Stimulated activated CD4-positive, alpha-beta T cell treated with anti-CD3 and anti-CD28 coated beads, Interleukin-12 subunit alpha, Interleukin-12 subunit beta, amount 100 ng/mL, for 4 hours (primary cell): ENCODE measurements at places on chromosomes 4 and X.

GRCh38 chr4:69775321-69775867 lies 15.0 kb upstream of the SULT1B1 start:
- no peak for DNase-seq

DNA sequence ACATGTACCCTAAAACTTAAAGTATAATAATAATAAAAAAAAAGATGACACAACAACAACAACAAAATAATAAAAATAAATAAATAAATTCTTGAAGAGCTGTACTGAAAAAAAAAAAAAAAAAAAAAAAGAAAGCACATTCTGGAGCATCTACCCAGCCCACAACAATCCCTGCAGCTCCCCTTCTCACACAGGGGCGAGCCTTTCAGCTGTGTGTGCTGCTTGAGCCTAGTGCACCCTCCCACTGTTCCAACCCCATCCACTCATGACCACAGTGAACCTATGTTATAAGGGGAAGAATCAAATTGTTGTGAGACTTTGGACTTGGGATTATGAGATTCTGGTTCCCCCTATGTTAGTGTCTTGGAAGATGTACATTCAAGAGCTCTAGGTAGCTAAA lies 161.5 kb upstream of the JADE1 start:
- DNase-seq = no peak

GRCh38 chr4:162535121-162535520 lies 371.3 kb upstream of the FSTL5 start:
- no peak for DNase-seq

GRCh38 chrX:154013614-154014360 lies 5.9 kb downstream of the IRAK1 start:
- DNase-seq = peak; percentile 34

DNA sequence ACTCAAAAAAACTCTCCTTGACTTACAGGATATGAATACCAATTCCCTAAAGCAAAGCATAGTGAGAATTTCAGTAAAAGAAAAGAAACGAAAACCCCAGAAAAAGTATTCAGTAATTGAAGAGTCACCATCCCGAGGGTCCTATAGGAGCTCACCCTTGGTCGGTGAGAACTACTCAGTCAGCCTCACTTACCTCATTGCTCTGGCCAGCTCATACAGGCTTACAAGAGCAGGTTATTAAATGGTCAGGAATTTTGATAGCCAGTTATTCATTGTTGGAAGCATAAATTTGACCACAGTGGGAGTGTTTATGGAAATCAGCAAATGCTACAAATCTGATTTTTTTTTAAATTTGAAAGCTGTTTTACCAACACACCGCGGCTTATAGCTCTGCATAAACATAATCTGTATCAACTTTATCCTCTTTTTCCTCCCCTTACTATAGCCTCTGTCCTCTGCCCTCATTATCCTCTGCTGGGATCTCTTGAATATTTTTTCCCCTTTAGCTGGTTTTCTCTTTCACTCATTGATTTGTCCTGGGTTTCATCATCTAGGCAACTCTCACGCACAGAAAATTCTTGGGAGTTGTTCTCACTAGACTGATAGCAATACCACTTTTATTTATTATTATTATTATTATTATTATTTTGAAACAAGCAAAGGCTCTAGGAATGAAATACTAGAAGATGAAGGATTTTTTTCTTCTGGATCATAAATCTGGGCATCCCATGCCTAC lies 11.0 kb upstream of the CXCL2 start:
- DNase-seq = no peak

- no peak for DNase-seq
Measured at GRCh38 chr4:83370640-83370906, 35.9 kb upstream of the HPSE start.

DNA sequence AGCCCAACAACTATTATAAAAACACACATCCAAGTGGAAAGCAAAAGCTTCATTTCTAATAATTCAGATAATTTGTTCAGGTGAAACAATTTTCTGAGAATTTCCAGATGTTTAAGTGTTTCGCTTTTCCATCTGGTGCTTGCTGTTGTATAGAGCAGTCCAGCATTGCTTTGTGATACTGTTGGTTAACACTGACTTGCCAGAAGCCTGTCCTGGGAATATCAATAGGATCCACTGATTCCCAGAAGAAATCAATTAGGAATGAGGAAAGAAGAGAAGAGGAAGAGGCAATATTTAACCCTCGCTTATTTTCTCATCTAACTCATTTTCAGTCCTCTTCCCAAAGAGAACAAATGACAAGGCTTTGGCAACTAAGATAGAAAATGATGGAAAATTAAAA lies 94.9 kb upstream of the DDIT4L start:
- DNase-seq = no peak

- no peak for DNase-seq
Measured at GRCh38 chrX:45140812-45141211, 59.9 kb downstream of the DIPK2B start.

GRCh38 chrX:148984238-148984637 lies 483.8 kb downstream of the AFF2 start:
- DNase-seq = no peak

DNA sequence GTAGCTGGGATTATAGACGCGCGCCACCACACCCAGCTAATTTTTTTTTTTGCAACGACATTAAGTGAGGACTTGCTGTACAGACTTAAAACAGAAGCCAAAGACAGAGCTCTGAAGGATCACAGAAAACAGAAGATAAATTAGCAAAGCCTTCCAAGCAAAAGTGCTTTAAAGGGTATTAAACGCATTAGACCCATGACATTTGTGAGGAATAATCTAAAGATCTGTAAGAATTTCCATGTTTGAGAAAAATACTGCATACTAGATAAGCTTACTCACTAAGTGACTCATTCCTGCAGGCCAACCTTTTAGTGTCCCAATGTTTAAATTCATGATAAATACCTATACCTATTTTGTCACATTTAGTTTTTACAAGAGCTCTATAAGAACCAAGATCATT lies 27.4 kb downstream of the SMARCA1 start:
- no peak for DNase-seq

DNA sequence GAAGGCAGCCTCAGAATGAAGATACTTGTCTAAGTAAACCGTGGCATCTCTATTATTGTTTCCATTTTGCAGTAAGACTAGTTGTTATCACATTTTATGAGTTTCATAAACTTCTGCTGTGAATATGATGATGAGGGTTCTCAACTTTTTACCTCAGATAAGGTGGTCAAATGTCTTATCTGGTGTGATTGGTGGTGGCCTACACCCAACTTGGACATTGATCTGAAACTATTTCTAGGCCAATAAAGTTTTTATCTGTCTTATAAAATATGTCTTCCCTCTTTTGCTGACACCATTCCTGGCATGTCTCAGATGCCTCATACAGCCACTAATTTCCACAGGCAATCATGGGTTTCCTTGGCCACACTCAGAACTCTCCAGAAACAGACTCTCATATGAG lies 480.3 kb upstream of the NR3C2 start:
- no peak for DNase-seq

DNA sequence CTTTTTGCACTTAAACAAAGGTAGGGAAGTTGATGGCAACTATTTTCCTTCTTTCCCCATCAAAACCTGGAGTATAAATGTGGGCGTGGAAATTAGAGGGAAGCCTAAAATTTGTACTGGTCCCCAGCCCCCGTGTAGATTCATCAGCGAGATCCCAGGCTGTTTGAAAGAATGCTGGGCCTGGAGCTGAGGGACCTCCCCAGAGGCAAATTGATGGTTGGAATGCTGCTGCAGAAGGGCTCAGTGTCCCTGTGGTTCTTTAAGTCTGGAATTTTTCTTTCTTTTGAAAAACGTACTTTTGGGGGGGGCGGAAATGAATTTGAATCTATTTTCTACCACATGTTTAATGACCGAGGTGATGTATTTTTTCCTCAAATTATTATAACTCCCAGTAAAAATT lies 197.2 kb downstream of the CBR4 start:
- no peak for DNase-seq

DNA sequence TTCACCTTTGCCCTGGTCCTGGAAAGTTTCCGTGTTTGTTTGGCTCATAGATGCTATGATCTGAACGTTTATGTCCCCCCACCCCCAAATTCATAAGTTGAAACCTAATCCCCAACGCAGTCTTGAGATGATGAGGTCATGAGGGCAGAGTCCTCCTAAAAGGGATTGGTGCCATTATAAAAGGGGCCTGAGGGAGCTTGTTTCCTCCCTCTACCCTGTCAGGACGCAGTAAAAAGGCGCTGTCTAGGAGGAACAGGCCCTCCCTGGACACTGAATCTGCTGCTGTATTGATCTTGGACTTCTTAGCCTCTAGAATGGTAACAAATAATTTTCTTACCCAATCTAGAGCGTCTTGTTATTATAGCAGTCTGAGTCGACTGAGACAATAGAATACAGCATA lies 2190.6 kb upstream of the TENM3 start:
- no peak for DNase-seq

DNA sequence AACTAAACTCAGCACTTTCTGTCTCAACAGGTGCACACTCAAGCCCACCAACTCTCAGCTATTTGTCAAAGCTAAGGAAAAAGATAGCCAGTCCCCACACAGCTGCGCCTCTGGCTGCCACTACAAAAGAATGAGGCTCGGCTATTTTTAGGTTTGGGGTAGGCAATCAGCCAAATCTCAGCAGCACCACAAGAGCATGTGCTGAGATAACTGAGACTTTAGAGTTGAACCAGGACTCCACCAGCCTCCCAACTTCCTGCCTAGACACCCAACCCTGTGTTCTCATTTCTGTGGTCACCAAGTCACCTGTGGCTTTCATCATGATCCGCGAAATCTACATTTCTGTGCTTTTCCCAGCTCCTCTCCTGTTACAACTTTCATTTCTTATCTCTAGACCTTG lies 28.0 kb downstream of the DMD start:
- no peak for DNase-seq

GRCh38 chr4:185396724-185397385 lies at the start of gene ANKRD37:
Gene ANKRD37, plus strand, starts transcription at chr4:185396841. Its CDS starts 83 bp downstream, at chr4:185396924.
- DNase-seq = peak; percentile 3

DNA sequence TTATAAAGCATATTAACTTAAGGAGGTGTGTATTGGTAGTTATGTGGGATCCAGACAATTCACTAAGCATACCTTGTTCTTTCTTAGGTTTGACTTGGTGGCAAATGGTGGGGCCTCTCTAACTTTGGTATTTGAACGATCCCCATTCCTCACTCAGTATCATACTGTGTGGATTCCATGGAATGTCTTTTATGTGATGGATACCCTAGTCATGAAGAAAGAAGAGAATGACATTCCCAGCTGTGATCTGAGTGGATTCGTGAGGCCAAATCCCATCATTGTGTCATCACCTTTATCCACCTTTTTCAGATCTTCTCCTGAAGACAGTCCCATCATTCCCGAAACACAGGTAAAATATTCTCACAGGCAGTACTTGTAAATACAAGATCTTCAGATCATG lies 186.4 kb downstream of the DCTD start:
- no peak for DNase-seq

GRCh38 chr4:7861440-7861881 lies 78.2 kb downstream of the AFAP1 start:
- DNase-seq = no peak

- DNase-seq = no peak
Measured at GRCh38 chr4:101953949-101954348, 163.4 kb downstream of the BANK1 start.

DNA sequence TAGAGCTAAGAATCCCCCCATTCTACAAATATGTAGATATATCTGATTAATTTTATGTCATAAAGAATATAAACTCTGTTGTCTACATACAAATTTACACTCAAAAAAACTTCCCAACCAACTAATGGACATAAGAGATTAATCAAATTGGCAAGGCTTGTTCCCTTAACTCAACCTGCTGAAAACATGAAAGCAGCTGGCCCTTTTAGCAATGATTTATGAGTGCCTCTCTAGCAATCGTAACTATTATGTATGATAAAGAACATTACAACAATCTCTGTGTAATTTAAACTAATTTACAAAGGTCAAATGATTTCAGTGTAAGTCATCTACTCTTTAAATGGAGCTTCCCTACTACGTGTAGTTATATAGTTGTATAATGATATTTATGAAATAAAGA lies 83.1 kb upstream of the FTHL17 start:
- DNase-seq = no peak

DNA sequence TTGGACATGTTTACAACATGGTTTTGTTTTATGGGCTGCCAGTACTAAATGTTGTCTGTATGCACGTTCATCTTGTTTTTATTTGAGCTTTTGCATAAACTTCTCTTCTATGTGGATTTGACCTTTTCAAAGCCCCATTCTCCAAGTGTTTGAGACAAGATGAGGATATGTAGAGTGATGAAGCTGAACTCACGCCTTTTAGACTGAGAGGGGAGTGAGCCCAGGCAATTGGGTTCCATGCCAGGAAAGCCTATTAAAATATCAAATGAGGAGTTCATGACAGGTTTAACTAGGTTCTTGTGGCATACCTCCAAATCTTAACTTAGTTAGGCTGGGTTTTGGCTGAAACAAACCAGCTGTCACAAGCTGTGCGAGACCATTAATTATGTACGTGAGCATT lies 170.4 kb upstream of the LDB2 start:
- DNase-seq = no peak

DNA sequence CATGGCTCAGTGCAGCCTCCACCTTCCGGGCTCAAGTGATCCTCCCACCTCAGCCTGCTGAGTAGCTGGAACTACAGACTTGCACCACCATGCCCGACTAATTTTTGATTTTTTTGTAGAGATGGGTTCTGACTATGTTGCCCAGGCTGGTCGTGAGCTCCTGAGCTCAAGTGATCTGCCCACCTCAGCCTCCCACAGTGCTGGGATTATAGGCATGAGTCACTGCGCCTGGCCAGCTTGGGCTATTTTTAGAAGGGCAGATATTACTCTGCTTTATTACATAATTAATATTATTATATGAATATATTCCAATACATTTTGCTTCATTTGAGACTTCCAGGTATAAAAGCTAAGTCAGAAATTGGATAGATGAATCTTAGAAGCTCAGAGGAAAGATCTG lies 143.7 kb upstream of the ANK2 start:
- DNase-seq = no peak

GRCh38 chrX:110417128-110417527 lies 58.5 kb downstream of the RTL9 start:
- DNase-seq = no peak

DNA sequence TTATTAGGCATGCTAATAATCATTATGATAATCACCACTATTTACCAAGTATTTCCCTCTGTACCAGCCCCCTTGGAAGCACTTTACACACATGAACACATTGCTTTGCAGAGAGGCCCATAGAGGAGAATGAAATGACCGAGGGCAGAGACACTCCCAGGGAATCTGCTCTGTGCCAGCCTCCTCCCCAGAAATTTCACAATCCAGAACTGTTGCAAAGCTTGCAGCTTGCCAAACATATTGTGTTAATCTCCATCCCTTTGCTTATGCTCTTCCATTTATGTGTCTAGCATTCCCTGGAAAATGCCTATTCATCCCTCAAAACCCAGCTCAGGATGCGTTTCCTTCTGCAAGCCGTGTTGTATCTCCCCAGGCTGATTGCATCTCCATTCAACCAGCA lies 37.8 kb downstream of the CYTL1 start:
- DNase-seq = no peak

DNA sequence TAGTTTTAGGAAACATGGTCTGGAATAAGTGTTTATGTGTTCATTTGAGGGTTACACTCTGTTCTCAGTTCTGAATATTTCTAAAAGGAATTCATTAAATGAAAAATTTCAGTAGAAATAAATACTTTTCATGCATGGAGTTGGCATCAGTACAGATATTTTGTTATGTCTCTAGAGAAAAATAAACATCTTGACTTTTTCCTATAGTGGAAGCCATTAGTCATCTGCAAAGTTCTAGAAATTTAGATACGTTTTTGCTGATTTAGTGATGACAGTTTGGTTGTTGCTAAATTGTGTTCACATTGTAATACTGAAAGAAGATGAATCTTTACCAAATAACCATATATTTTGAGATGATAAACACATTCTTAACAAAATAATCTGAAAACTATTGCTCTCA lies 268.2 kb upstream of the TEX13A start:
- no peak for DNase-seq
